ENCODE measurements at places on chromosomes 12 and 14.
A peak's percentile ranks its signal among the peaks of the same experiment; 100 is the strongest.

- DNase-seq, result no peak
These were observed 209.4 kb downstream of the PCNX1 start for GRCh38 chr14:71116568-71117122.

- DNase-seq, result no peak
These were observed 216.2 kb downstream of the BCL11B start for GRCh38 chr14:99055816-99056215.

GRCh38 chr12:92562063-92562734, 140.6 kb upstream of the PLEKHG7 start:
- DNase-seq, result no peak

DNA sequence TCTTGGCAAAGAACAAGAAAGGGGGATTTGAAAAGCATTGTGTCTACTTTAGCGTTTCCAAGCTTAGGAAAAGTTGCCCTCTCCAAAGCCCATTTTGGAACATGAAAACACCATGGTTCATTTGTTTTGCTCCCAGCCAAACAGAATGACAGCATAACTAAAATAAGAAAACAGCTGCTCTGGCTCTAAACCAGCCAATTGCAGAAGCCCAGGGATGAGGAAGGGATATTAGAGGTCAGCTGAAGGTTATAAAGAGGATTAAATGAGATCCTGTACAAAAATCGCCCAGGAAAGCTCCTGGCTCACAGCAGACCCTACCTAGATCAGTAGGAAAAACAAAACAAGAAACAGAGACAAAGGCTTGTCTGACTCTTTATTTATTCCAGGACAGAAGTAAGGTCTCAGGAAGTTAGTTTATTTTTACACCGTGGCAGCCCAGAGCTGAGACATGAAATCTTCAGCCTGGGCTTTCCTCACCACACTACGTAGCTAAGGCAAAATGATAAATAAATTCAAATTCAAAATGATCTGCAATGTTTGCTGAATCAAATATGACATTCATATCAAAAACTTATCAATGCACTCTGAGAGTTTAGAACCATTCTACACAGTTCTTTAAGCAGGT, 25.9 kb downstream of the SPX start:
- DNase-seq, result no peak

DNA sequence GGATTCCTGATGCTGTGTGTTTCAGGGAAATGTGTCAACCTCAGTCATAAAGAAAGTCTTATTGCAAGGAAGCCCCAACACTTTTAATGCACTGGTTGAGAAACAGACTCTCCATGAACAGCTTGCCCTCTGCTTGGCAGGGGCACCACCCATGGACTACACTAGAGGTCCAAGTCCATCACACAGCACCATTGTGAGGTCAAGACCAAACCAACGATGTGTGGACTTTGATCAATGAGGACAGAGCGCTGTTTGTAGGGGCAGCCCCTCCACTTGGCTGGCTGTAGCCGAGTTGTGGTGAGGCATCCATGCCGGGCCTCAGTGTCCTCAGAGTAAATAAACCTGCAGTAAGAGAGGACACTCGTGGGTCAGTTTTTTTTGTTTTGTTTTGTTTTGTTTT, 29.8 kb downstream of the ZFYVE21 start:
- DNase-seq, result no peak

- DNase-seq, result no peak
These were observed 4.6 kb downstream of the TMEM120B start for GRCh38 chr12:121717041-121717699.

DNA sequence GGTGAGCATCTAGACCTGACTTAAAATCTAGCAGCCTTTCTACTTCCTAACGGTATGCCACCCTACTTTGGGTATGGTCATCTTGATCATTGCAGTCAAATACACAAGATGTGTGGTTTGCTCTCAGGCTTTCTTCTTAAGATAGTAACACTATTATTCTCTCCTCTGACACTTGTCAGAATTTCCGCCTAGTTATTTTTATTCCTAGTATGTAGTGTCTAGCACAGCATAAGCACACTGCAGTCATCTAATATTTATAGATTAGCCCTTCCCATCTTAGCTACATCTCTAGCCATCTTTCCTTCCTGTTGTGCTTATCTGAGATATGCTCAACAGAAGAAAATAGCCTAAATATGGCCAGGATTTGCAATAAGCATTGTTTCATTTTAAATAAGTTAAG, 180.1 kb downstream of the C12orf50 start:
- DNase-seq, result no peak

DNA sequence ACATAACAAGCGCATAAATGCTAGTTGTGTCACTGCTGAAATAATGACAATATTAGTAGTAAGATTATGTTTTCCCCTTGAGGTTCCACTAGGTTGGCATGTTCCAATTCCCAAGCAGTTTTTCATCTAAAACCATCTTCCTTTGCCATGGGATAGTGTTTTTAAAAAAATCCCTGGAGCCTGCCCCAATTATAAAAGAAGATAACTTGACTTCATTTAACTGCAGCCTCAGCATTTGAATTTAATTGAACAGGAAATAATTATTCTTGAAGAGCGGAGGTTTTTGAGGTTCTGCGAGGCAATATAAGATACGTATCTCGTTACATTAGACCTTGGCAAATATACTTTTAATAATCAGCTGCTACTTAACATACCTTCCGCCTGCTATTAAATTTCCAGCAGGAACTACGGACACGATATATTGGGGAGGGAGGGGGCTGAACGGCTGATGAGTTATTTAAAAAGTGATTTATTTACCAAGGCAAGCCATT, 65.2 kb upstream of the HSPB8 start:
- no peak for DNase-seq

- no peak for DNase-seq
These were observed 89.6 kb downstream of the SCARB1 start for GRCh38 chr12:124774054-124774461.

- peak; percentile 37 for DNase-seq
These were observed 491.8 kb downstream of the PCNX1 start for GRCh38 chr14:71399057-71399487.
